MG63 (cell line): ENCODE measurements at places on chromosomes 16 and 17. TPM values are rescaled to one million over a fixed set of nuclear protein-coding genes. Genes with fewer than 3 reads are reported as not detected.
A peak's percentile ranks its signal among the peaks of the same experiment; 100 is the strongest.

TSNAXIP1 gene
- 1.4 TPM in 1 of 2 replicates, not detected in the other for total RNA-seq

FSCN2 gene
- 0.12 TPM in 1 of 2 replicates, not detected in the other for total RNA-seq

- DNase-seq = no peak
Observed at GRCh38 chr16:75519175-75519574, 16.7 kb downstream of the CHST5 start.

GRCh38 chr16:58343562-58343961, 48.7 kb upstream of the GINS3 start:
- DNase-seq = no peak

DNA sequence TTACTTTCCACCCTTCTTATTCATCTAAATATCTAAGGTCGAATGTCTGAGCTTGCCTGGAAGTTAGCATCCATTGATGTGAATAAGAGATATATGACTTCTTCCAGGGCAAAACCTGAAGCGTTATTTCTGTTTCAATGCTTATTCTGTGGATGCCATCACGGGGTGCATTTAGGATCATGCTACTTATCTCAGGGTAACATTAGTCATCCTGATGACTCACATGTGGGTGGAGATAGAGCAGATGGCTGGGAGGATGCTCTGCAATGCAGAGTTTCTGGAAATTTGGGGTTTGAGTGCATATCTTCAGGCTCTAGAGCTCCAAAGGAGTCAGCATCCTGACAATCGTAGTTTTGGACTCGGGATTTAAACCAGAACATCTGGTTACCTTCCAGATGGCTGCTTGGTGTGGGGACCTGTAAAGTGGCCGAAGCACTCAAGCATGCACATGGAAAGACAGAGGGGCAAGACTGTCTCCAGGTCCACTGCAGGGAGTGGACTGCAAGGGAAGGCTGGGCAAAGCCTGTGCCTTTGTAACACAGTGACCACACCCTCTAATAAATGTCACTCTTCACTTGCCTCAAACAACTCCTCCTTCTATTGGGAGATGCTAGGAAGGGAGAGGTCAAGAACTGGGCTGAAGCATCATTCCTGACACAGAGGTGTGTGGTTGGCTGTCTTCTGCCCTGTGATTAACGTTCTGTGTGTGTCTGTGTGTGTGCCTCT, 175.2 kb upstream of the SALL1 start:
- peak; percentile 15 for DNase-seq

- no peak for DNase-seq
Observed at GRCh38 chr17:17176341-17176740, 29.8 kb downstream of the PLD6 start.

DNA sequence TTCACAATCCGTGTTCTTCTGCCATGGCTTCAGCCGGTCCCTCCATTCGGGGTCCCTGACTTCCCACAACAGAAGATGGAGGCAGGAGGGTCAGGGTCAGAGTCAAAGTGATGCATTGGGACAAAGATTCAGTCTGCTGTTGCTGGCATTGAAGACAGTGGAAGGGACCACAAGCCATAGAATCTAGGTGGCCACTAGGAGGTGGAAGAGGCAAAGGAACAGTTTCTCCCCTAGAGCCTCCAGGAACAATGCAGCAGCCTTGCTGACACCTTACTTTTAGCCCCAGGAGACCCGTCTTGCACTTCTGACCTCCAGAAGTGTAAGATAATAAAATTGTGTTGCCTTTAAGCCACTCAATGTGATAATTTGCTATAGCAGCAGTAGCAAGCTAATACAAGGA, 55.9 kb downstream of the MFSD11 start:
- DNase-seq = no peak

DNA sequence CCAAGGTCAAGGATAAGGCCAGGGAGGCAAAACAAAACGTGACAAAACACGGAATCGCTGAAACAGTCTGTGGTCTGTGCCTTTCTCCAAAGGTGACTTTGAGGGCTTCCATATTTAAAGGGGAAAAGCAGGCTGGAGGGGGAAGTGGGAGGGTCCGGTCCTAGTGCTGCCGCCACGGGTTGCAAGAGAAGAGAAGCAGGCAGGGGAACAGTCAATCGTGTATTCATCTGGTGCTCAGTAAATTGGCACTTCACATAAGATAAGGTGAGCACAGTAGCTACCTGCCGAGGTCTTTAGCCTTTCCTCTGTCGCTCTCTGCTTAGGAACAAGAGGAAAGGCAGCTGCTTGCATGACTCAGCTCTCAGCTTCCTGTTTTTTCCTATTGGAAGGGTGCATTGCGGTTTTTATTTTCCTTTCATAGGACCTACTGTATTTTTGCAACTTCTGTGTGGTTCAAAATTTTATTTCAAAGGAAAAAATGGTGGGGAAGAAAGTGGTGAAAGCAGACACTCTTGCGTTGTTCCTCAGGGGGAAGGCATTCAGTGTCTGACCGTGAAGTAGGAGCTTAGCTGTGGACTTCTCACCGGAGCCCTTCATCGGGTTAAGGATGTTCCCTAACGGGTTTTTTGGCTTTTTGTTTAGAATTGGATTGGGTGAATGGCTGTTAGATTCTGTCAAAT, 7.1 kb upstream of the LGALS3BP start:
- no peak for DNase-seq

GRCh38 chr17:31299624-31300023, 2.6 kb upstream of the OMG start:
- DNase-seq = no peak

GRCh38 chr17:78016852-78017251, 58.3 kb downstream of the TNRC6C start:
- DNase-seq = no peak

- DNase-seq = peak; percentile 35
Observed at GRCh38 chr16:2428051-2428783, 1.0 kb upstream of the CCNF start.

GRCh38 chr16:81210807-81211206, 27.7 kb upstream of the BCO1 start:
- DNase-seq = no peak
